ENCODE measurements at places on chromosomes 1 and 21.

DNA sequence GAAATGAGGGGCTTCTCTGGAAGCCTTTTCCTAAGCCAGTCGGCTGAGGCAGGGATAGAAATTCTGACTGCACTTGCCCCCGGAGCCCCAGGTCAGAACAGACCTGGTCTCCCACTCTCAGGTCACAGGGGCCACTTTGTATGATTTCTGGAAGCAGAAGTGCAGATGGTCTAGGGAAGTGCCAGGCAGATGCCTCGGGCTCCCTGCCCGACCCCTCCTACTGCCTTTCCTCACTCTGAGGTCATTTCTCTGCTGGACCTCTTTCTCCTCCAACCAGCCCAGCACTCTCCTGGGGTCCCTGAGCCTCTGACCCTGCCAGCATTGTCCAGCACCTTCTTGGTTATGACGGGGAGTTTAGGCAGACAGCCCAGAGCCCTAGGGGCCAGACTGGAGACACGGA, 8.7 kb downstream of the RUNX3 start:
- DNase-seq: no peak

GRCh38 chr1:151902858-151903257, 6.5 kb downstream of the THEM4 start:
- no peak for DNase-seq

GRCh38 chr1:15177710-15178166, 24.2 kb downstream of the TMEM51 start:
- DNase-seq: no peak

GRCh38 chr1:237201155-237201554, 159.2 kb downstream of the RYR2 start:
- DNase-seq: no peak

GRCh38 chr1:1858382-1859086, 32.4 kb downstream of the GNB1 start:
- no peak for DNase-seq
